ENCODE measurements at places on chromosomes 3 and 15. TPM values are rescaled to one million over a fixed set of nuclear protein-coding genes. Genes with fewer than 3 reads are reported as not detected.

DNA sequence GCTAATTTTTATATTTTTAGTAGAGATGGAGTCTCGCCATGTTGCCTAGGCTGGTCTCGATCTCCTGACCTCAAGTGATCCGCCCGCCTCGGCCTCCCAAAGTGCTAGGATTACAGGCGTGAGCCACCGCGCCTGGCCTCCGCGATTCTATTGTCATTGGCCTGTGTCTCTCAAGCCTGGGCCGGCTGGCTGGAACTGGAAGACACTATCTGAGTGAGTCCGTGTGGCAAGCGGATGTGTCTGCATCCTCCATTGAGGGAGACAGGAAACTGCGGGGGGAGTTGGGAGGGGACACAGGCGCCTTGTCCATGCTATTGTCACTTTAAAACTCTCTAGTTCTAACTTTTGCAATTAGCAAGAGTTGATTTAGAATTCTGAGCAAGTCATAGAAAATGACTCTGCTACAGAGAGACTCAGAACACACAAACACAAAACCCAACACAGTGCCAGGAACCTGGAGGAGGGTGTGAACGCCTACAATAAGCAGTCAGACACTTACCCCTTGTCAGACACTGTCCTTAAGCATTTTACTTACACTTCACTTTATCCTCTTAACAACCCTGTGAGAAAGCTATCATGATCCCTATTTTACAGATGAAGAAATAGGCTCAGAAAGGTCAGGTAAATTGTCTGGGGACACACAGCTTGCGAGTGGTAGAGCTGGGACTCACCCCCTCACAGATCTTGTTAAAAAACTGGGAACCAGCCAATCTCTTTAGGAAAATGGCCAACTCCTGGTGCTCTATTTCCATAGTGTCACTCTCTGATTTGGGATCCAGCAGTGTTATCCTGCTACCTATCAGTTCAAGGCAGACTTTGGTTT is 38.7 kb downstream of the ANP32A start:
- no peak overlapping the region for H3K4me3 ChIP-seq
- H3K4me1 ChIP-seq, result no peaks in the 10 kb centered on the region
- no peaks in the 10 kb centered on the region for H3K27me3 ChIP-seq
- ATAC-seq, result peak; percentile 46

- ATAC-seq, result no peak
- no peak overlapping the region for H3K4me3 ChIP-seq
- no peaks in the 10 kb centered on the region for H3K4me1 ChIP-seq
- no peaks in the 10 kb centered on the region for H3K36me3 ChIP-seq
Measured at GRCh38 chr3:187870360-187871203, 125.3 kb upstream of the BCL6 start.

GRCh38 chr3:25665315-25666280 is 891 bp upstream of the TOP2B start:
- H3K4me1 ChIP-seq, result peaks cover 36% of the 10 kb centered on the region
- peak overlapping the region; percentile 81 for H3K27ac ChIP-seq
- no peak for ATAC-seq
- H3K4me3 ChIP-seq, result peak overlapping the region; percentile 58

DNA sequence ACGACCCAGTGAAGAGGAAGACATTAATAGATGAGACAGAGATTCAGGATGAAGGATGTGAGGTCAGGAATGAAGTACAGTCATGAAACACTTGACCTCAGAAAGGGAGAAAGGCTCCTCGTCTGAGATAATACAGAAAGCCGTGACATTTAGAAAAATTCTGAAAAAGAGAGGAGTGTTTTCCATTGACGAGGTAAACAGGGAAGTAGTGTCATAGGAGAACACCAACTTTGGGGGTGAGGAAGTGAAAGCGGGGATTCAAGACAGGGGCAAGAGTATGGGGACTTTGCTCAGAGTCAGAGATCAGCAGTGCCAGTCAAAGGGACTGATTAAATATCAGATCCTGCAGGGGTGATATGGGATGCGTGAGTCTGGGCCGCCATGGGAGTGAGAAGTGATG is 160.9 kb downstream of the PLCL2 start:
- no peaks in the 10 kb centered on the region for H3K36me3 ChIP-seq
- H3K4me1 ChIP-seq, result no peaks in the 10 kb centered on the region
- no peak overlapping the region for H3K4me3 ChIP-seq
- no peaks in the 10 kb centered on the region for H3K27me3 ChIP-seq

GRCh38 chr3:58952128-58952917 is 97.5 kb downstream of the CFAP20DC start:
- no peak overlapping the region for H3K27ac ChIP-seq
- no peaks in the 10 kb centered on the region for H3K27me3 ChIP-seq
- no peaks in the 10 kb centered on the region for H3K36me3 ChIP-seq
- ATAC-seq, result no peak
- no peaks in the 10 kb centered on the region for H3K4me1 ChIP-seq

GRCh38 chr15:80247320-80247719 is 4.7 kb downstream of the CTXND1 start:
- H3K27me3 ChIP-seq, result peaks cover 90% of the 10 kb centered on the region
- no peak for ATAC-seq
- no peak overlapping the region for H3K27ac ChIP-seq
- peaks cover 5% of the 10 kb centered on the region for H3K4me1 ChIP-seq
- no peak overlapping the region for H3K4me3 ChIP-seq

- no peak for ATAC-seq
- H3K36me3 ChIP-seq, result peaks cover 23% of the 10 kb centered on the region
- H3K4me3 ChIP-seq, result no peak overlapping the region
- no peaks in the 10 kb centered on the region for H3K27me3 ChIP-seq
- H3K27ac ChIP-seq, result no peak overlapping the region
- H3K4me1 ChIP-seq, result peaks cover 28% of the 10 kb centered on the region
Measured at GRCh38 chr3:157151151-157151550, 8.8 kb downstream of the CCNL1 start.

DNA sequence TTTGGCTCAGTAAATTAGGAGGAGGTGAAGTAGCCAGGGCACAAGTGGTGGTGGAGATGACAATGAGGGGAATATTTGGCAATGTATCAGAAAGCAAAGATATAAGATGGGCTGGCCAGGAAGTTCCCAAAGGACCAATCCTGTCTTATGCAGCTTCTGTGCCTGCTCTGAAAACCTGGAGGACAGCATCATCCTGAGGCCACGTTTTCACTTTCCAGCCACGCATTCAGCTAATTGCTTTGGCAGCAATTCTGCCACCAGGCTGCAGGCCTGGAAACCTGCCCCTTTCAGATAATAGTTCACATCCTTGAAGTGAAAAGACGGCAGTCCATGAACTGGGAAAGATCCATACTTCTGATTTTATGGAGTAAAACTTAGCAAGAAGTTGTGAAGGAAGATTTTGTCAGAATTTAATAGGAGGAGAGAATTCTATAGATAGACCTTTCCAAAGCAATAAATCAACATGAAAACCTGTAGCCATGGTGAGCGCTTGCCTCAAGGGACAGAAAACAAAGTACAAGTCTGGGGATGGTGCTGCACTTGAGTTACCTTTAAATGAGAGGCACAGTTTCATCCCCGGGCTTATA is 682.5 kb downstream of the GRM7 start:
- no peak overlapping the region for H3K4me3 ChIP-seq
- H3K27ac ChIP-seq, result no peak overlapping the region
- H3K36me3 ChIP-seq, result no peaks in the 10 kb centered on the region
- no peaks in the 10 kb centered on the region for H3K4me1 ChIP-seq
- ATAC-seq, result no peak
- H3K27me3 ChIP-seq, result no peaks in the 10 kb centered on the region

GRCh38 chr3:25513642-25514266 is 85.7 kb downstream of the RARB start:
- no peaks in the 10 kb centered on the region for H3K36me3 ChIP-seq
- no peaks in the 10 kb centered on the region for H3K27me3 ChIP-seq
- no peak overlapping the region for H3K4me3 ChIP-seq
- H3K27ac ChIP-seq, result no peak overlapping the region
- H3K4me1 ChIP-seq, result peaks cover 9% of the 10 kb centered on the region
- ATAC-seq, result no peak

- H3K4me1 ChIP-seq, result peaks cover 37% of the 10 kb centered on the region
- ATAC-seq, result no peak
- no peaks in the 10 kb centered on the region for H3K27me3 ChIP-seq
Measured at GRCh38 chr15:92014281-92015030, 160.9 kb downstream of the SLCO3A1 start.

DNA sequence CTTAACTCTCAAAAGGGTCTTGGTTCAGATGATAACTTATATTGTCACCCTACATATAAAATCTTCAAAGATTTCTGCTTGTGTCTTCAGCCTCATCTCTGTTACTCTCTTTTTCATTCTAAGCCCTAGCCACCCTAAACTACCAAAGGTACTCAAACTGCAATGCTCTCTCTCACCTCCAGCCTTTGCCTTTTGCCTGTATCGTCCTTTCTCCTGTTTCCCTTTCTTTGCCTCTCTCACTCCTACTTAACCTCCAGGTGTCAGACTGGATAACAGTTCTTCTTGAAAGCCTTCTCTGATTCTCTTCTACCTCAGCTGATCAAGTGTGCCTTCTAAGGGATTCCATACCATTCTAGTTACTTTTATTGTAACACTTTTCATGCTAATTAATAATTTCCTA is 149.8 kb downstream of the SERPINI1 start:
- no peak for ATAC-seq
- H3K36me3 ChIP-seq, result no peaks in the 10 kb centered on the region
- no peak overlapping the region for H3K4me3 ChIP-seq
- H3K27ac ChIP-seq, result no peak overlapping the region
- no peaks in the 10 kb centered on the region for H3K27me3 ChIP-seq
- H3K4me1 ChIP-seq, result peaks cover 7% of the 10 kb centered on the region

GRCh38 chr3:195849322-195850074 is 37.8 kb upstream of the MUC4 start:
- ATAC-seq, result no peak
- no peak overlapping the region for H3K4me3 ChIP-seq
- no peaks in the 10 kb centered on the region for H3K36me3 ChIP-seq
- peaks cover 7% of the 10 kb centered on the region for H3K4me1 ChIP-seq

GRCh38 chr3:52222319-52223221 is 2.9 kb downstream of the TLR9 start:
- H3K27me3 ChIP-seq, result no peaks in the 10 kb centered on the region
- H3K4me3 ChIP-seq, result no peak overlapping the region
- no peaks in the 10 kb centered on the region for H3K36me3 ChIP-seq
- no peak for ATAC-seq

GRCh38 chr3:52483081-52483480 is 12.1 kb upstream of the STAB1 start:
- peak; percentile 0 for ATAC-seq
- H3K4me3 ChIP-seq, result no peak overlapping the region
- peaks cover 5% of the 10 kb centered on the region for H3K4me1 ChIP-seq
- peak overlapping the region; percentile 83 for H3K27ac ChIP-seq
- peaks cover 87% of the 10 kb centered on the region for H3K36me3 ChIP-seq
- no peaks in the 10 kb centered on the region for H3K27me3 ChIP-seq

DNA sequence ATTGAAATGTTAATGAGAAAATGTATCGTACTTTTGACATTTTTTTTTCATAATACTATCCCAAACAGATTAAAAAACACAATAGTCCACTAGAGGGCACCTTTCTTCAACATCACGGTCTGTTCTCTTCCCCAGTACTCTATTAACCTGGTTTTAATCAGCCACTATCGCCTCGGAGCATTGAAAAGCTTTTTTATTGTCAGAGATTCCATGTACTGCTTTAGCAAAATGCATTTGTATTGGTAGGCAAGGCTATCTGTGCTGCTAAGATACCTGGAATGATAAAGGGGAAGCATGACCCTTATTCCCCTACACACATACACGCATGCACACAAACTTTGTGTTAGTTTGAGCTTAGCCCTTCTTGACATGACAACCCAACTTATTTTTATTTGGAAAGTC is 160.1 kb upstream of the IL12A start:
- H3K4me1 ChIP-seq, result peaks cover 25% of the 10 kb centered on the region
- no peak overlapping the region for H3K27ac ChIP-seq
- H3K27me3 ChIP-seq, result no peaks in the 10 kb centered on the region
- ATAC-seq, result no peak

DNA sequence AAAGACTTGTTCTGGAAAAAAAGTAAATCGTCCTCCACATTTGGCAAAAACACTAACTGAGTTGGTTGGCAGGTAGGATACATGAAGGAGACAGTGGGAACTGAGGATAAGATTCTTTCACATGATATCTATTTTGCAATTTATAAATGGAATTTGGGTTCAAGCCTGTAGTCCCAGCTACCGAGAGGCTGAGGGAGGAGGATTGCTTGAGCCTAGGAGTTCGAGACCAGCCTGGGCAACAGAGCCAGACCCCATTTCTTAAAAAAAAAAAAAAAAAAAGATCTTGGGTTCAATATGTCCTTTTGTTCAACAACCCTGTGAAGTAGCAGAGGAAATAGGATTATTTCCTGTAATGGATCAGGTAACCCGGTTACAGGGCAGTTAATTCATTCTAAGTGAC is 35.7 kb upstream of the CFAP161 start:
- peaks cover 26% of the 10 kb centered on the region for H3K27me3 ChIP-seq
- no peak for ATAC-seq
- H3K4me3 ChIP-seq, result no peak overlapping the region
- H3K4me1 ChIP-seq, result no peaks in the 10 kb centered on the region
- no peaks in the 10 kb centered on the region for H3K36me3 ChIP-seq

DNA sequence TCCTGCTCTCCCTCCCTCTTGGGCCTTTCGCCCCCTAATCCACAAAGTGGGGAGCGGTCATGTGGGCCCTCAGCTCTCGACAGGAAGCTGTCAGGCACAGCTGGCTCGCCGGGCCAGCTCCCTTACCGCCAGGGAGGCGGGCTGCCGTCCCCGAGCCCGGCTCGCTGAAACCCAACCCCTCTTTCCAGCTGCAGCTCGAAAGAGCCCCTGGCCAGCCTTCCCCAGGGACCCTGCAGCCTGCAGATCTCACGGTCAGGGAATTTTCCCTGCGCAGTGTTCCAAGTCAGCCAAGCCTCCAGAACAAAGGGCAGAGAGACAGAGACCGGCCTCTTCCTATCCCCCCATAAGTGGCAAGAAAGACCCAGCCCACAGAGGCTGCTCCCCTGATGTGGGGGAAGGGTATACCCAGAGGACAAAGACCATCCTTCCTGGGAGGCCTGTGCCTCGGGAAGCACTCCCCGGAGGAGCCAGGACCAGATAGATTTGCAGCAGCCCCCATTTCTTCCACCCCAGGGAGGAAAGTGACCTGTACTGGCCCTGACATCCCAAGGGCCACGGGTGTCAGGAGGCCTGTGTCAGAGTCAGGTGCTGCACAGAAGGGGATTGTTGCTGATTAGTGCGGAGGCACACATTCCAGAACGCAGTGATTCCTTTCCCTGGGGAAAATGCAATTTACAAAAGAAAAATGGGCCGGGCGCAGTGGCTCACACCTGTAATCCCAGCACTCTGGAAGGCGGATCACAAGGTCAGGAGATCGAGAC is 32.6 kb downstream of the MAGEF1 start:
- H3K4me3 ChIP-seq, result no peak overlapping the region
- H3K36me3 ChIP-seq, result no peaks in the 10 kb centered on the region
- H3K4me1 ChIP-seq, result peaks cover 32% of the 10 kb centered on the region
- no peak for ATAC-seq
- H3K27me3 ChIP-seq, result no peaks in the 10 kb centered on the region

GRCh38 chr15:93296759-93297500 is 207.9 kb upstream of the RGMA start:
- no peak overlapping the region for H3K27ac ChIP-seq
- H3K27me3 ChIP-seq, result no peaks in the 10 kb centered on the region
- H3K4me1 ChIP-seq, result no peaks in the 10 kb centered on the region
- no peak for ATAC-seq
- H3K36me3 ChIP-seq, result no peaks in the 10 kb centered on the region

The UPK1B gene
- not detected for total RNA-seq

The PRSS50 gene
- total RNA-seq, result not detected

The CPLX3 gene
- total RNA-seq, result not detected

The BMF gene
- total RNA-seq, result 5.3 TPM

The LINGO1 gene
- total RNA-seq, result 0.16 TPM

The GPR156 gene
- 0.17 TPM for total RNA-seq

The ATOSA gene
- 105 TPM for total RNA-seq

The TGM4 gene
- not detected for total RNA-seq

The HCLS1 gene
- total RNA-seq, result 21.8 TPM

The C3orf22 gene
- not detected for total RNA-seq

The CCDC54 gene
- not detected for total RNA-seq

The IL17RB gene
- 0.31 TPM for total RNA-seq

The CAMK2N2 gene
- total RNA-seq, result not detected

All from gastroesophageal sphincter (tissue), 4 donors.